ENCODE measurements at places on chromosomes 16 and 17. TPM values are rescaled to one million over a fixed set of nuclear protein-coding genes. Genes with fewer than 3 reads are reported as not detected.

The ASPSCR1 gene
- total RNA-seq = 17.9 TPM

The STRADA gene
- 25.9 TPM for total RNA-seq

The C1QTNF8 gene
- not detected for total RNA-seq

The HOXB1 gene
- not detected for total RNA-seq

Measured in breast epithelium (tissue), 4 donors.